ENCODE measurements at places on chromosomes 1 and 21.

- DNase-seq, result no peak
Observed at GRCh38 chr1:209926045-209926444, 12.0 kb upstream of the SYT14 start.

DNA sequence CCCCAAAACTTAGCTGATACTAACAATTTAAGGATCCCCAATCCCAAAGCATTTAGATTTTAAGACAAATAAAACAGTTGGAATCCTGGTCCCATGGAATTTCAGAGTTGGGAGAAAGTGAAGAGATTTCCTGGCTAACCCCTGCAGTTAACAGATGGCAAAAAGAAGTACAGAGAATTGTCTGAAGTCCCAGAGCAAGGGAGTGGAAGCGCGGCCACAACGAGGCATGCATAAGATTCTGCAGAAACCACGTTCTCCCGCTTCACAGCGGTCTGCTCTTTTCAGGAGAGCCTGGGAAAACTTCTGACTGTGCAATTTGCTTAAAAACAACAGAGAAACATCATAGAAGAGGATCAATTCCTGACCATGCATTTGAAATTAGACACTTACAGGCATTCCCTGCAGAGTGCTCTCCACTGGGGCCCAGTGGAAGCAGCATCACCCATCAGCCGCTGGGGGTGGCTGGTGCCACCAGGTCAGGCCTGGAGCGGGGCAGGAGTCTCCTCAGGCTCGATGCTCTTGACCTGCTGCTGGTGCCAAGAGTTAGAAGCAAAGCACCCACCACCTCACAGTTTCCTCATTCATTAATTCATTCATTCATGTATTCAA lies 226.7 kb upstream of the POU3F1 start:
- no peak for DNase-seq

DNA sequence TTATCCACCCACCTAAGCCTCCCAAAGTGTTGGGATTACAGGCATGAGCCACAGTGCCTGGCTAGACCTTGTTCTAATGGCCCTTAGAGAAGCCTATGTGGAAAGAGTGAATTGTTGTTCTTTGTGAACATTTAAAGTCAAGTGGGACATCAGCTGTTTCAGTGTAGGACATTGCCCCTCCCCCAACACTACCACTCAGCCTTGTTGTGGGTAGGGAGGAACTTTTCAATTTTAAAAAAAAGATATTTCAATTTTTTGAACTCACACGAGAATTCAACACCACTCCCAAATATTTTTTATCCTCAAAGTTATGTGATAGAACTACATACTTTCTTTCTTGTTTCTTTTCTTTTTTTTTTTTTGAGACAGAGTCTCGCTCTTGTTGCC lies 36.7 kb upstream of the TMEM222 start:
- DNase-seq, result no peak

GRCh38 chr1:225468270-225469020 lies 40.6 kb upstream of the LBR start:
- no peak for DNase-seq

- DNase-seq, result no peak
Observed at GRCh38 chr1:119188926-119189325, 48.5 kb upstream of the WARS2 start.

GRCh38 chr1:39082010-39082799 lies 56.1 kb downstream of the NDUFS5 start:
- DNase-seq, result no peak

DNA sequence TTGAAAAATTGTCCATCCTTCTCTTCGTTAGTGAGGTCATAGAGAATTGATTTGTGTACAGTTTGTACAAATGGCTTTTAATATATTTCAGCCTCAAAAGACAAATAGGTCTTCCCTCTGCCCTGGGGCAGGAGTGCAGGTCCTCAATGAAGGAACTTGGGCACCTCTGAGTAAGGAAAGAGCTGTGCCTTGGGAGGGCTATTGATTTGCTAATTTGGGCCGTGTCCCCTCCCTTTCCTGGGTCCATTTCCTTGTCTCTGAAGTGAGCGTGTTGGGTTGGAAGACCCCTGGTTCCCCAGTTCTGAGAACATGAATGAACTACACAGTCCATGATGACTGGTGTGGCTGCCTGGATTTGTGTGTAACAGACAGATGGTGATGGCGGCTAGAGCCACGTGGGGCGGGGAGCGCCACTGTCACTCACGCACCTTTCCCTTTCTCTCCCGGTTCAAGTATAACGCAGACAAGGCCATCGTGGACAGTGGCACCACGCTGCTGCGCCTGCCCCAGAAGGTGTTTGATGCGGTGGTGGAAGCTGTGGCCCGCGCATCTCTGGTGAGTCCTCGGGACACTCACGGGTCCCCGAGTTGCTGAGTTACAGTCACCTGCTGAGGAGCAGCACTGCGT lies 71.0 kb upstream of the FAM3B start:
- no peak for DNase-seq

- peak; percentile 68 for DNase-seq
Observed at GRCh38 chr1:113031171-113031933, 41.6 kb upstream of the LRIG2 start.

GRCh38 chr1:43443197-43443946 lies 10.4 kb downstream of the HYI start:
- DNase-seq, result no peak

- no peak for DNase-seq
Observed at GRCh38 chr1:12326986-12327385, 97.2 kb downstream of the VPS13D start.

DNA sequence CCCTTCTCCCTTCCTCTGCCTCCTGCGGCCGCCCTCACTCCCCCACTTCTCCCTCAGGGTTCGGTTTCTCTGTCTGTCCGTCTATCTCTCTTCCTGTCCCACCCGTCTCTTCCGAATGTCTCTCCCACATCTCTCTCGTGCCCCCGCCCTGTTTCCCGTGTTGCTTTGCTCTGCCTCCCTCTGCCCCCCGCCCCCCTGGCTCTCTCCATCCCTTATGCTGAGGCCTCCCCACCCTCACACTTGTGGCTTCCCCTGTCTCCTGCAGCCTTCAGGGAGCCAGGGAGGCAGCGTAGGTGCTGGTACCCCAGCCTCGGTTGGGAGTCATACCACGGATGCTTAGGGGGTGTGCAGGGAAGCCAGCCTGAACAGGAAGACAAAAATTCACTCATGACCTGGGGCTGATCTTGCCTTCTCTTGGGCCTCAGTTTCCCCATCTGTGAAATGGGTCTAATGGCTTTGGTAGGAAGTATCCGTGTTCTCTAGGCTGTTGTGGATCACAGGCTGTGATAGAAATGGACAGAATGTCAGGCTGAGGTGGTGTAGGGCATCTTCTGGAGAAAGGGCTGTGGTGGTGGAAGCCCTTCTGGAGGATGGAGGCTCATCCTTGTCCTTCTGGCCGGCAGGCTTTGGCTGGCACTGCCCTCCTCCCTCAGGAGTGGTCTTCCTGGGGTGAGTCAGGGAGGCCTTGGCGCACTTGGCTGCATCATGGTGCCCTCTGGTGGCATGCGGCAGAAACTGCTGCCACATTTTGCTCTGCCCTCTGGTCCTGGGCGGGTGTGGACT lies 55.5 kb downstream of the FOXO6 start:
- DNase-seq, result peak; percentile 59

DNA sequence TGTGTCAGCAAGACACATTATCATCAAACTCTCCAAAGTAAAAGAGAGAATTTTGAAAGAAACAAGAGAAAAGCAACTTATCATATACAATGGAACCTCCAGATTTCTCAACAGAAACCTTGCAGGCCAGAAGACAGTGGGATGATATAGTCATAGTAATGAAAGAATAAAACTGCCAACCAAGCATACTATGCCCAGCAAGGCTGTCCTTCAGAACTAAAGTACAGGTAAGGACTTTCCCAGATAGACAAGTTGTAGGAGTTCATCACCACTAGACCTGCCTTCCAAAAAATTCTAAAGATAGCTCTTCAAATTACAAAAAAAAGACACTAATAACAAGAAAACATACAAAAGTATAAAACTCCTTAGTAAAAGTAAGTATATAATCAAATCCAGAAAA lies 33.2 kb upstream of the FOXD3 start:
- no peak for DNase-seq

- no peak for DNase-seq
Observed at GRCh38 chr1:154869351-154870114, 548 bp downstream of the KCNN3 start.

GRCh38 chr1:167663002-167663772 lies 33.2 kb downstream of the RCSD1 start:
- no peak for DNase-seq

- no peak for DNase-seq
Observed at GRCh38 chr1:3156936-3157335, 87.9 kb downstream of the PRDM16 start.

GRCh38 chr1:6028042-6028850 lies 17.4 kb upstream of the KCNAB2 start:
- peak; percentile 86 for DNase-seq

GRCh38 chr1:85278853-85279314 lies 2.5 kb upstream of the BCL10 start:
- DNase-seq, result peak; percentile 84

GRCh38 chr1:77288275-77288674 lies 6.5 kb downstream of the AK5 start:
- no peak for DNase-seq

DNA sequence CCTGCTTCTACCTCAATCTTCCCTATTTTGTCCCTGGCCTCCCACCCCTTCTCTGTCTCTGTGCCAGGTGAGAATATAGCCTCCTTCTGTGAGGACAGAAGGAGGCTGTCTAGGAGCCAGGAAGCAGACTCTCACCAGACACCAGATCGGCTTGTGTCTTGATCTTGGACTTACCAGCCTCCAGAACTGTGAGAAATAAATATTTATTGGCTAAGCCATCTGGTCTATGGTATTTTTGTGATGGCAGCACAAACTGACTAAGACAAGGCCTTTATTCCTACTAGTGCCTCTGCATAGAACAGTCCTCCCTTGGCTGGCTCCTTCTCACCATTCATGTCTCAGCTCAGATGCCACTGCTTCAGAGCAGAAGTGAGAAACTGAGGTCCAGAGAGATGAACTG lies 1.9 kb downstream of the GPN2 start:
- DNase-seq, result no peak

GRCh38 chr21:29121759-29122158 lies 8.7 kb upstream of the MAP3K7CL start:
- DNase-seq, result no peak

GRCh38 chr1:41255978-41256377 lies 13.9 kb upstream of the SCMH1 start:
- no peak for DNase-seq

DNA sequence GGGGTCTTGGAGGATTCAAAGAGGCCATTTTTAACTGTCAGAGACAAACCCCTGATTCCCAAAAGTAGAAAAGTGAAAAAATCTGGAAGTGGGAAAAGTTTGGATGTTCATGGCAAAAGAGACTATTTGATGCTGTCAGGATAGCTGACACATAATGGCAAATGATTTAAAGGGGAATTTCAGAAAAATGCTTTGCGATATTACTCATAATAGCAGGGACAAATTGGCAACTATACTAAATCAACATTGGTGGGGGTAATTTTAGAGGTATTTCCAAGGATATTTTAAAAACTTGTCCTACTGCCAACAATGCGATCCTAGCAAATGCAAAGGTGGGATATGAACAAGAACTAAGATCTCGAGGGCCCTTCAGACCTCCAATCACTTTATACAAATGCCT lies 5.3 kb upstream of the GSTM4 start:
- DNase-seq, result no peak

DNA sequence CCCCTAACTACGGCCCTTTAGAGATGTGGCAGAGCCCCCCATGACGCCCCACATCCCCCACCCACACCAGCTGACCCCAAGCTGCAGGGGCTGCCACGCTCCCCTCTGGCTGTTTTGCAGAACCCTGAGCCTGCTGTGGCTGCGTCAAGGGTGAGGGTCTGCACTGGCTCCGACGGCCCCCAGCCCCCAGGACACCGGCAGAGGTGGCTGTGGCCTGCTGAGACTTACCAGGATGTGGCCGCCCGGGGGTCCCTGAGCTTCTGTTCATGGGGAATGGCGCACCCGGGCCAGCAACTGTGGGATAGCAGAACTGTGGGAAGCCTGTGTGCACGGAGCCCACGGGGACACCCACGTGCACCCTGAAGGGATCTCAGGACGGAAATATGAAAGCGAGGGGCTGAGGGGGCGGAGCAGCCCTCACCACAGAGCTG lies 12.8 kb upstream of the RNF223 start:
- no peak for DNase-seq

GRCh38 chr1:197913495-197914276 lies 3.5 kb upstream of the LHX9 start:
- no peak for DNase-seq

- no peak for DNase-seq
Observed at GRCh38 chr1:79777481-79778219, 771.1 kb upstream of the ADGRL4 start.

- no peak for DNase-seq
Observed at GRCh38 chr21:46122758-46123683, 25.1 kb downstream of the COL6A2 start.

DNA sequence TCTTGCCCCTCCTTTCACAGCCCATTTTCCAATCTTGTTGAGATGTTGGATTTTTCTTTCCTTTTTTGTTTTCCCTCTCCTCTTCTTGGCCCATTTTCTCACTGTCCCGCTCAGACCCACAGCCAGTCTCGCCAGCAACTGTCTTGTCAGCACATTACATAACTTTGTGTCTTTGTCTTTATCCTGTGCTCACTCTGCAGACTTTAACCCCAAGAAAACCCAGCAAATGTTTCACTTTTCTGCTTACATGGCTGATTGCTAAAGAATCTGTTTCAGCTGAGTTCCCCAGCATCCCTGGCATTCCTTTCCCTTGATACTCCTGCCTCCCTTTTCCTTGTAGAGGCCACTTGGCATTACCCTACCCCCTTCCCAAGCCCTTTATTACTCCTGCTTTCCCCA lies 74.6 kb downstream of the ZNF648 start:
- no peak for DNase-seq

DNA sequence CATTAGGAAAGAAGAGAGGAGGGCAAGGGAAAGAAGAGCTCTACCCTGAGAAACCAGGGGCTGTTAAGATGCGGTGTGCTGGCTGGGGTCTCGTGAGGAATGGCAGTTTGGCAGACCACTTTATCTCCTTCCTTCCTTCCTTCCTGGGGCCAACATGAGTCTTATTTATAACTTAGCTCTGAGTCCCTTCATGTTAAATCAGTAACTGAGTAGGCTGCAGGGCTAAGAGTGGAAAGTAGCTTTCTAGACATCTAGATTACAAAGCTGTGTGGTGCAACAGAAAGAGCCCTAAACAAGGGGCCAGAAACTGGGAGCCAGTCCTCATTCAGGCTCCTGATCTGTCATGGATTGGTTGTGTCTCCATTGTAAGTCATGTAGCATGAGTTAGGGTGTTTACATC lies 135.4 kb upstream of the DUSP10 start:
- no peak for DNase-seq

- peak; percentile 73 for DNase-seq
Observed at GRCh38 chr1:23720256-23720995, 22.8 kb upstream of the ELOA start.

DNA sequence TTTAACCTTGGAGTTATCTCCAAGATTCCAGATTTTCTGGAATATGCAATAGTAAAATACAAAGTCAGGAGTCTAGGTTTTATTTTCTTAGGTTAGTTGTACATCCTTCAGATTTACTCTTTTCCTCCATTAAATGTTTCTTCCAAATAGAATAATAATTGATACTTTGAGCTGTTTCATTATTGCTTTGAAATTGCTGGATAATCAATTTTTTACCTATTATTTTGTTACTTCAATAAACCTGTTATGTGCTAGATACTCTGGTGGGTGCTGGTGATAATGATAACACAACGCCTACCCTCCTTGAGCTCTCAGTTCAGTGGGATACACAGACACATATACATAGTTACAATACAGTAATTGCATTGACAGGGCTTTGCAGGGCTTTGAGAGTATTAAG lies 79.4 kb downstream of the GPR161 start:
- DNase-seq, result no peak

- no peak for DNase-seq
Observed at GRCh38 chr1:151007853-151008243, 401 bp upstream of the PRUNE1 start.

- DNase-seq, result no peak
Observed at GRCh38 chr1:161678500-161678899, 15.6 kb downstream of the FCGR2B start.

All from activated CD4-positive, alpha-beta T cell treated with anti-CD3 and anti-CD28 coated beads, Interleukin-2, amount 50 U/mL, for 16 hours (primary cell).